Motor neuron (in vitro differentiated cells): ENCODE measurements at places on chromosomes 16 and 17. TPM values are rescaled to one million over a fixed set of nuclear protein-coding genes. Genes with fewer than 3 reads are reported as not detected.
A peak's percentile ranks its signal among the peaks of the same experiment; 100 is the strongest.

Gene UQCRC2
- total RNA-seq: 235 and 250 TPM in 2 replicates

Gene UTS2R
- total RNA-seq: not detected in 2 replicates

- ATAC-seq: peak; percentile 55
Measured at GRCh38 chr16:3027983-3028715, 4.3 kb downstream of the THOC6 start.

DNA sequence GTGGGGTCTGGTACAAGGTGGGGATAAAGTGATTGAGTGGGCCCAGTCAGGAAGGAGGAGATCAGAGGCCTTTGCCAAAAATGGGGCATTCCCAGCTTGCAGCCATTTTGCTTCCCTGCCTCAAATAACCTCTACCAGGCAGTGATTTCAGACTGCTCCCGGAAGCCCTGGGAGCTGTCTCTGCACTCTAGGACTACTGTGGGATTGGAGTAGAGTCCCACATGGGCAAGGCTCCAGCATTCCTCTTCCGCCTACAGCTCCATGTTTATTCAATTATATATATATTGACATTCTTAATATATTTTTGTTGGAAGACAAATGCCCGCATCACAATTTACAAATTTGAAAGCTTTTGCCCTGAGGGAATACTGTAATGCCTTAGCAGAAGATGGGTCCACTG is 13.5 kb downstream of the SUPT6H start:
- ATAC-seq: no peak

- ATAC-seq: peak; percentile 37
Measured at GRCh38 chr17:77118251-77118928, 22.4 kb upstream of the SEC14L1 start.
